Stimulated activated CD8-positive, alpha-beta memory T cell treated with anti-CD3 and anti-CD28 coated beads, Interleukin-2, amount 100 ng/mL, for 48 hours (primary cell): ENCODE measurements at places on chromosomes 11 and 22.

GRCh38 chr22:24518771-24519485 lies 23.8 kb downstream of the UPB1 start:
- DNase-seq = no peak

DNA sequence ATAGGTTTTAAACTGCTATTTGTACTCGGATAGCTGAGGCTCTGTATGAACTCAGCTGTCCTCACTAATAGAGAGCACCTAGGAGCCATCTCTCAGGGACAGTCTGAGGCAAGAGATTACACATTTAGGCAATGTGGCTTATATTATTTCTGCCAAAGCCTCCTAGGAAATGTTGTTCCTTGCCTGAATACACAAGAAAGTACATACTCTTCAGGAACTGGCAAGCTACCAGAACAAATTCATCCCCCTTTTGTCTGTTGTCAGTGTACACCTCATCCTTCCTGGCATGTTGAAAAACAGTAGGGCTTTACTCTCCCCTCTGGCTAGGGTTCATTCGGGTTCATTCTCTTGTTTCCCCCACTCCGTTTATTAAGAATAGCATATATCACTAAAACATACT lies 615.9 kb upstream of the FAT3 start:
- no peak for DNase-seq

DNA sequence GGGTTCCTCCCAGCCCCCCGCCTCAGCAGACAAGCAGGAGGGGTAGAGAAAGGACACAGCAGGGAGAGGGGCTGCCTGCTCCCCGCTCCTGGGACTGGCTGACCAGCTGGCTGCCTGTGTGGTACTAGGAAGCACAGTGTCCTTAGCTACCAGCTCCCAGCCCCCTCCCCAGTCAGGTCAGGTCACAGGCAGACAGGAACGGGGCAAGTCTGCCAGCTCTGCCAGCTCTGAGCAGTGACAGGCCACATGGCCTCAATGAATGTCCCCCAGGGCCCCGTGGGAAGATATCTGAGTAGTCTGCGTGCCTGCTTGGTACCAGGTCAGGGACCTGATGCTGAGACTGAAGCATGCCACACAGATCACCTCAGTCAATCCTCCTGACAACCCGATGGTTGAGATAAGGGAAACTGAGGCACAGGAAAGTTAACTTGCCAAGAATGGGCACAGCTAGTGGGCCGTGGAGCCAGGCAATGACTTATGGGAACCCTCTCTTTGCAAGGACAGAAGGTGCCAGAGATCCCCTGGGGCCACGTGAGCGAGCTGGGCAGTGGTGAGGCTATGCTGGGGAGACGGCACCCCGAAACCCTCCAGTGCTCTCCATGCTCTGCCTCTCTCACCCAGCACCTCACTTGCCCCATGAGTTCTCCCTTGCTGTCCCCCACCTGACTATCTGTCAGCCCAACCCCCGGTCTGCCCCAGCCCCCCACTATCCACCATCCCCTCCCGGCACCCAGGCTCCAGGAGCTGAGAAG lies 13.8 kb upstream of the MFNG start:
- no peak for DNase-seq

DNA sequence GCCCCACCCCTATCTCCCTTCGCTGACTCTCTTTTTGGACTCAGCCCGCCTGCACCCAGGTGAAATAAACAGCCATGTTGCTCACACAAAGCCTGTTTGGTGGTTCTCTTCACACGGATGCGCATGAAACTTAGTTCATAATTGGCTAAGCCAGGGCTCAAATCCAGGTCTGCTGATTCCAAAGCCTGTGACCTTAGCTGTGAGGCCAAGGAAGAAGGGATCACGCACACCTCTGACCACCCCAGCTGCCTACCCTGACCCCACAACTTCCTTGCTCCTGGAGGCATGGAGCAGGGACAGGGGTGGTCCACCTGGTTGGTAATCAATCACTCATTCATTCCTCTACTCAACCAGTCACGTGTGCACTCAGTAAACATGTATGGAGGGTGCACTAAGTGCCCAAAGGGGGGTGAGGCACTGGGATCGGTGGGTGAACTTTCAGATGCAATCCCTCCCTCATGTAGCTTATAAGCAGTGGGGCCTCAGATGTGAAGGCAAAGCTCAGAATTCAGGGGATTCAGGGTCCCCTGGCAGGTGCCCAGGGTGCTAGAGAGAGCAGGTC lies 10.3 kb downstream of the FXYD2 start:
- no peak for DNase-seq

DNA sequence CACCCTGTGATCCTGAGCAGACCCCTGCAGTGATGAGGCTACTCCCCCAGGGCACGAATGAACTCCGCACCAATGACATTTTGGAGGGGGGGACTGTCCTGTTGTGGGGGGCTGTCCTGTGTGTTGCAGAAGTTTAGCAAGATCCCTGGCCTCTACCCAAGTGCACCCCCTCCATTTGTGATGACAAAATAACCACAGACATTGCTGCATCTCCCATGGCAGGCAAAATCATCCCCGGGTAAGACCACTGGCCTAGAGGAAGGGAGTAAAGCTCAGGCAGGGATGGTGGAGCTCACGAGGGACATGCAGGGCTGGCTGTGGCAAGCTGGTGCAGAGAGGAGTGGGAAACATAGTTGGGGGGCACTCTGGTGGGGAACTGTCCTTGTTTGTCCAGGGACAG lies 40.6 kb downstream of the NECTIN1 start:
- DNase-seq = no peak

GRCh38 chr11:75499423-75500190 lies 26.1 kb downstream of the GDPD5 start:
- no peak for DNase-seq

DNA sequence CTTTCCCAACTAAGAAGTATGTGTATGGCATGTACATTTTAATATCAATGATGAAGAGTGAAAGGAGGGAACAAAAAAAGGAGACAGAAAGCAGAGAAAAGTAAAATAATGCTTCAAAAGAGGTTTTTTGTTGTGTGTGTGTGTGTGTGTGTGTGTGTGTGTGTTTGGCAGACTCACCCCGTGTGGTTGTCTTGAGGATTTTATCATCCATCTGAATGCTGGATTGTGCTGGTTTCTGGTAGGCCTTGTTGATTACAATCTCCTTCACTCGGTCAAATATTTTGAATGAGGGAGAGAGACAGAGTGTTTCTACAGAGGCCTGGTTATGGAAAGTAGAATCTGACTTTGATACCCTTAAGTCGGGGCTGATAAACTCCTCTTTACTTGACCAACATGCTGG lies 128.5 kb downstream of the ENTHD1 start:
- no peak for DNase-seq

DNA sequence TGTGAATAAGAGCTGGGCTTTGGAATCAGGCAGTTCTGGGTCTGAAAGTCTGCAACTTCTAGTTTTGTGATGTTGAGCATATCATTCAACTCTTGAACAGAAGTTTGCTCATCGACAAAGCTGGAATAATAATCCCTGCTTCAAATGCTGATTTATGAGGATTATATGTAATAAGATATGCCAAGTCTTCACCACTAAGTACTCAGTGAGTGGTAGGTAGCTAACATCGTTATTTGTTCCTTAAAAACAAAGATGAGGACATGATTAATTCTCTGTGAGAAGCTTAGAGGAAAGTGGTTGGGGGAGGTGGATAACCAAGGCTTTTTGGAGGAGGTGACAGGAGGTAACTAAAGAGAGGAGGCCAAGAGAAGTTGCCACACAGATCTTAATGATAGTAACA lies 96.5 kb downstream of the ME3 start:
- DNase-seq = no peak

GRCh38 chr11:41320653-41321052 lies 138.8 kb downstream of the LRRC4C start:
- no peak for DNase-seq

GRCh38 chr11:76248210-76248609 lies 41.9 kb upstream of the WNT11 start:
- DNase-seq = no peak
